ENCODE measurements at places on chromosomes 1 and 21.

- DNase-seq: peak; percentile 8
Measured at GRCh38 chr21:31609081-31609480, 50.4 kb upstream of the SOD1 start.

GRCh38 chr1:71273334-71273733 lies 192.5 kb upstream of the ZRANB2 start:
- DNase-seq: peak; percentile 95

DNA sequence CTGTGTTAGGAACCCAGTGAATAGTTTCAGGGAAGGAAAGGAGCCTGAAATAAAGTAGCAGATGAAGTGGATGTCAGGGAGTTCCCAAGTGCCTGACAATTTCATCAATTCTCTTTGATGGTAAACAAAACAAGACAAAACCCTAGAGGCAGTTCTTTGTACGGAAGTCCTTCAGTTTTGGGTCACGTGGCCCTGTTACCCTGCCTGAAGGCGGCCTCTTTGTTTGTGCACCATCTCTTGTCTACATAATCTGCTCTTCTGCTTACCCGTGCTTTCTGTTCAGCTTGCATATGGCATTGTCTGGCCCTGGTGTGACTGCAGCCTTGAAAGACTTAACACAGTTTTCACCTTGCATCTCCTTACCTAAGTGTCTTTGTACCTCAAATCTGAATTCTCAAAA lies 166.7 kb upstream of the DUSP10 start:
- no peak for DNase-seq

- peak; percentile 44 for DNase-seq
Measured at GRCh38 chr1:147225193-147225730, at the start of gene FMO5. TSS of gene FMO5 (minus strand) at chr1:147225339. CDS start at chr1:147225029, 310 bp downstream.

DNA sequence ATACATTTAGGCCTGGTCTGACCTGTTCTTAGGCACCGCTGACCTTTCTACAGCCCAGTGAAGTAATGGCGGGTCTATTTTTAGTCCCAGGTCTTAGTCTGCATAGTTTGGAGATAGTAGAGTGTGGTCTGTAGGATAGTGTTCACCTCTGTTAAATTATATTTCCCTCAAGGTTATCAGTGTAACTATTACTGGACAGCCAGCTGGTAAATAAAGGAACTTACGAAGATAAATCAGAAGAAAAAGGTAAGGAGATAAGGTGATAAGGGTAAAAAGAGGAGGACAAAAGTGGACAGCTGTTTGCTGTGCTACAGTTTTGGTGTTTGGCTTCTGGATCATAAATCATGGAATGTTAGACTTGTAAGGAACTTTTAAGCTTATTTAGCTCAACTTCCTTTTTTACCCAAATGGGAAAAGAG lies 8.7 kb downstream of the XPR1 start:
- no peak for DNase-seq

DNA sequence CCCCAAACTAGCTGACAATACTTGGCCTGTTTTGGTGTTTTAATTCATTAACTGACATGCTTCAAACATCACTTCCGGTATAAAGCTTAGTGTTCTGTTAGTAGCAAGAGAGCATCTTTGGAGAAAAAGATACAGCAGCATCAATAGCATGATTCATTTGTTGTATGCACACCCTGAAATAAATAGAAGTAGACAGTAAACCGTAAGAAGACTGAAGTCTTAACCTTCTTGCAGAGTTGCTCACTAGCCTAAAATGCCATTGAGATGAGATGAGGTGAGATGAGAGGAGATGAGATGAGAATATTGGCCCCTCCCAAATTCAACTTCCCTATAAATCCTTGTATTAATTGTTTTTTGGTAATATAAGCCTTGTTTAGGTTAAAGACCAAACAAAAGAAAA lies 108.8 kb downstream of the TNFSF18 start:
- no peak for DNase-seq

- no peak for DNase-seq
Measured at GRCh38 chr1:20148571-20149500, 9.7 kb downstream of the PLA2G2F start.

Data from fibroblast of upper back skin (primary cell).